ENCODE measurements at places on chromosomes 16 and 17. TPM values are rescaled to one million over a fixed set of nuclear protein-coding genes. Genes with fewer than 3 reads are reported as not detected.

Gene ODAD4
- 0.37 TPM for total RNA-seq

Gene FBXW10
- 0.20 TPM for total RNA-seq

Gene MYCBPAP
- 0.98 TPM for total RNA-seq

Gene SLC52A1
- not detected for total RNA-seq

Gene MMP2
- total RNA-seq, result 531 TPM

Gene TNFRSF17
- total RNA-seq, result not detected

Gene CHST4
- total RNA-seq, result under 0.01 TPM

Gene NPW
- 1.5 TPM for total RNA-seq

Gene TP53TG3B
- not detected for total RNA-seq

Gene CACNG3
- not detected for total RNA-seq

Gene RNF157
- 7.3 TPM for total RNA-seq

Gene SCARF1
- not detected for total RNA-seq

Gene PRAC2
- not detected for total RNA-seq

Gene PLD6
- 4.7 TPM for total RNA-seq
